ENCODE measurements at places on chromosomes 4 and X.

- DNase-seq: no peak
These were observed 9.9 kb downstream of the FHL1 start for GRCh38 chrX:136157187-136157586.

GRCh38 chr4:124449881-124450280 is 262.7 kb downstream of the ANKRD50 start:
- no peak for DNase-seq

GRCh38 chr4:3658530-3658913 is 107.7 kb upstream of the ADRA2C start:
- no peak for DNase-seq

DNA sequence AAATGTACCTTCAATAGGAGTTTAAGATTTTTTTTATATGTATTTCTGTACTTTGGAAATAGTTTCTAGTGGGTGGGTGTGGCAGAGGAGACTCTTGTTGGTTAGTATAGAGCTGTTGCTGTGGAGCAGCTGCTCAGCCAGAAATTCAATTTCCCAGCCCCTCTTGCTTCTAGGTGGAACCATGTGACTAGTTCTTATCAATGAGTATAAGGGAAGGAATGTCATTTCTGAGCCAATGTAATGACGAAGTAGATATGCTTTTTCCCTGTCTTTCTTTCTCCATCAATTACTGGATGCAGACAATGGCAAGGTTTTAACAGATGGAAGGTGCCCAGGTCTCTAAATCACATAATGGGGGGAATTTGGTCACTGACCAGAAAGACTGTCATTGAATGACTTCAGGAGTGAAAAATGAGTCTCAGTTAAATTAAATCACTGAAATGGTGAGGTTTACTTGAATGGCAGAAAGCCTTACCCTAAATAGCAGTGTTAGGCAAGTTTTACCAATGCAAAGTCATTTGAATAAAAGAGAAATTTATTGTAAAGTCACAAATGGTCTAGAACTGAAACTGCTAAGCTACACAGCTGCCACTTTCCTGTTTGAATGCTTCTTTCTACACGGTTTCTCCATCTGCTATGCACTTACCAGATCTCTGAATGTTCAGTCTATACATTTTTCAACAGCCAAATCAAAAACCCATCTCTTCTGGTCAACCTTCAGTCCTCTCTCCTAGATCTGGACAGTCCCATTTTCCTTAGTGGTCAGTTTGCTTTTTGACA is 795.4 kb upstream of the MAGEB2 start:
- DNase-seq: no peak

GRCh38 chrX:25011589-25012432 is 4.0 kb downstream of the ARX start:
- no peak for DNase-seq

- no peak for DNase-seq
These were observed 65.5 kb downstream of the WFS1 start for GRCh38 chr4:6335040-6335590.

DNA sequence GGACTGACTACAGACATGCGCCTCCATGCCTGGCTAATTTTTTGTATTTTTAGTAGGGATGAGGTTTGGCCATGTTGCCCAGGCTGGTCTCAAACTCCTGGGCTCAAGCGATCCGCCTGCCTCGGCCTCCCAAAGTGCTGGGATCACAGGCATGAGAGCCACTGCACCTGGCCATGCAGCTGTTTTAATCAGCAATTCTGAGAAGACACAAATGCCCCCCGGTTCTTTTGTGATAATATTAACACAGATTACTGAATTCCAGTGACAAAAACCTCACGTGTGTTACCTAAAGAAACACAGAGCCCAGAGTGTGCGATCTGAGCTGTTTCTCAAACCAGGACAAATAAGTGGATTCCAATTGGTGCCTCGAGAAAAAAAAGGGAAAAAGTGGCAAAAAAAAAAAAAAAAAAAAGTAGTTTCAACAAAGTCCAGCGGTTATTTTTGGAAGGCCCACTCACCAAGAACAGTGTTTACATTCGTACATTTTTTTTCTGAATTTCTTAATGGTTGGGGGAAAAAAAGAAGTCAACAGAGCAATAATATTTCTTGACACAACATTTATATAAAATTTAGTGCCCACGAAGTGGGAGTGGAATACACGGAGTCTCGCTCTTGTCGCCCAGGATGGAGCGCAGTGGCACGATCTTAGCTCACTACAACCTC is 17.2 kb downstream of the DHRSX start:
- DNase-seq: no peak

- no peak for DNase-seq
These were observed 31.3 kb downstream of the SUPT20HL2 start for GRCh38 chrX:24282381-24283126.

DNA sequence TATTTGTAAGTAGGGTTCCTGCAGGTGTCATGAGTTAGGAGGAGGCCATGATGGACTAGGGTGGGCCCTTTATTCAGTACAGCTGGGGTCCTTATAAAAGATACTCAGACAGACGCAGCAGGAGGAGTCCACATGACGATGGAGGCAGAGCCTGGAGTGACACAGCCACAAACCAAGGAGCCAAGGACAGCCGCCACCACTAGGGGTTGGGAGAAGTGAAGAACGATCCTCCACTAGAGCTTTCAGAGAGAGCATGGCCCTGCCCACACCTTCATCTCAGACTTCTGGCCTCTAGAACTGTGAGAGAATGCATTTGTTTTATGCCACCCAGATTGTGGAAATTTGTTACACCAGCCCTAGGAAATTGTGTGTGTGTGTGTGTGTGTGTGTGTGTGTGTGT is 31.1 kb downstream of the JAKMIP1 start:
- DNase-seq: no peak

DNA sequence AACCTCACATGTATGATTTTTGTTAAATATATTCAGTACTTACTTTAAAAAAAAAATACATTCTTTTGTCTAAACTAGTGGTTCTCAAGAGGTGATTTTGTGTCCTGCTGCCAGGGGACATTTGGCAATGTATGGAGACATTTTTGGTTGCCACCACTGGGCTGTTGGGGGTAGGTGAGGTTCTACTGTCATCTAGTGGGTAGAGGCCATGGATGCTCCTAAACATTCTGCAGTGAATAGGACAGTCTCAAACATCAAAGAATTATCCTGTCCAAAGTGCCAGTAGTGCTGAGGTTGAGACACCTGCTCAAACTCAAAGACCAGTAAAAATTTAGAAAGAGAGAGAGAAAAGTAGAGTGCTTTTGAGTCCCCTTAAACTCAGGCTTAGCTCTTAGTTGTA is 32.9 kb upstream of the PGM2 start:
- DNase-seq: no peak

- no peak for DNase-seq
These were observed 278.7 kb downstream of the RCHY1 start for GRCh38 chr4:75235359-75235951.

DNA sequence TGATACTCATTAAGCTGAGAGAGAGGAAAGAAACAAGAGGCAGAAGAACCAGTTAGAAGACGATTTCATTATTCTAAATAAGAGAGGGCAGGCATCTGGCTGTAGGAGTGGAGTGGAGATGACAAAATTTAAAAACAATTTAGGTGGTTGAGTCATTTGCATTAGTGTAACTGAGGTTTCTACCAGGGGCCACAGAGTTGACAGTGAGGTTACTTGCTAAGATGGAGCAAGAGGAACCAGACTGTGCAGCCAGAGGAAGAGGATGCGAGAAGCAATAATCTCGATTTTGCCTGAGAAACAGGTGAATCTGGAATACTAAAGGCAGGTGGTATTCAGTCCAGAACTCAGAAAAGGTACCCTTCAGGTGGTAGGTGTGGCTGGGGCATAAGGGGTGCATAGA is 491.9 kb downstream of the MID1IP1 start:
- no peak for DNase-seq

DNA sequence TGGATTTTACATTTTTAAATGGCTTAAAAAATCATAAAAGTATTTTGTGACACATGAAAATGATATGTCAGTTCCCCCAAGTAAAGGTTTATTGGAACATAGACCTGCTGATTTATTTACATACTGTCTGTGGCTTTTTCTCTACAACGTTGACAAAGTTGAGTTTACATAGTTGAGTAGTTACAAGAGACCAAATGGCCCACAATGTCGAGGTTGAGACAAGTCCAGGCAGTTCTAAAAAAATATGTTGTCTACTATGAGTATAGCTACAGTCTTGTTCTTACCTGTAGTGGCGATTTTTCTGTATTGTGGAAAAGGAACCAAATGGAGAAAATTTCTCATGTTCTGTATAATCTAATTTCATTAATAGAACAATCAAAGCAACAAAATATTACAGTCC is 163.2 kb downstream of the FRAS1 start:
- DNase-seq: no peak

DNA sequence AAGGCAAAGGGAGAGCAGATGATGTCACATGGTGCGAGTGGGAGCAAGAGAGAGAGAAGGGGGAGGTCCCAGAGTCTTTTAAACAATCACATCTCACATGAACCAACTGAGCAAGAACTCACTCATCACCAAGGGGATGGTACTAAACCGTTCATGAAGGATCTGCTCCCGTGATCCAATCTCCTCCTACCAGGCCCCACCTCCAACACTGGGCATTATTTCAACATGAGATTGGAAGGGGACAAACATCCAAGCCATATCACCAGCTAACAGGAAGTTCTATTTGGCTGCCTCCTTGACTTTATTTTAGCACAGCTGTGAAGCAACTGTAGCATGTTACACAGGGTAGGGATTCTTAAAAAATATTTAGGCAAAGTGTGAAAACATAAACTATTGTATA is 102.5 kb downstream of the DDIT4L start:
- DNase-seq: no peak

DNA sequence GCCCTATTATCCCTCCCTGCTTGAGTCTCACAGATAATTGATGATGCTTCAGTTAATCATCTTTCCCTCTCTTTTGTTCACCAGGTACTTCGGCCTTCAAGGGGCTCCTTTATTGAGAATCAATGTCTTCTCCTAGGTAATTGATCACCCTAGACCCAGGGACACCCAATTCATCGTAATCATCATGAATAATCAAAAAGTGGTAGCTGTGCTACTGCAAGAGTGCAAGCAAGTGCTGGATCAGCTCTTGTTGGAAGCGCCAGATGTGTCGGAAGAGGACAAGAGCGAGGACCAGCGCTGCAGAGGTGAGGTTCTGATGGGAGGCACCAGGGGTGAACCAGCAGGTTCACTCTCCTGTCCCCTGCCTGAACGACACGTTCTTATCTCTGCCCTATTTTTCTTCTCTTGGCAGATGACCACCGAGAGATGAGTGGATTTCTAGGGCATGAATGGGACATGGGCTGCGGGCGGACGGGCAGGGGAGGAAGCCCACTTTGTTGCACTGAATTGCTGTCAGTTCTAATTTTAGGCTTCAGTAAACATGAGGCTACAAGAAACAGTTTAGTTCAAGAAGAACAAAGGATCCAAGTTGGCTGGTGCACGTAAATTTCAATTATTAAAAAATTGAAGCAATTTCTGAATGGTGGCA is 80.5 kb downstream of the ALPK1 start:
- no peak for DNase-seq

DNA sequence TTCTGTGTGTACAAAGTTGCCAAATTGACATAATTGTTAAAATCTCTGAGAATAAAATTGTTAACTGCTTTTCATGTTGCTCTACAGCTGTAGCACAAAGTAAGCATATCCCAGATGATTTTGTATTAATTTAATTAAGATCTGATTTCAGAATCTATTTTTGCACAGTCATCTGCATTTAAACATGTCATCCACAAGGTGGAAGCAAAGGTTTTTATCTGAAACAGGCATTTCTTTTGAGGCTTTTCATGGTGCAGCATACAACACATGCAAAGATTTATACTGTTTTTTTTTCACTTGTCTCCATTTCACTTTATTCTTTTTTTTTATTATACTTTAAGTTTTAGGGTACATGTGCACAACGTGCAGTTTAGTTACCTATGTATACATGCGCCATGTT is 51.2 kb downstream of the GC start:
- DNase-seq: no peak

GRCh38 chr4:146398896-146399445 is 122.8 kb downstream of the SLC10A7 start:
- DNase-seq: no peak

GRCh38 chrX:110188701-110189558 is 129.0 kb downstream of the AMMECR1 start:
- DNase-seq: no peak

DNA sequence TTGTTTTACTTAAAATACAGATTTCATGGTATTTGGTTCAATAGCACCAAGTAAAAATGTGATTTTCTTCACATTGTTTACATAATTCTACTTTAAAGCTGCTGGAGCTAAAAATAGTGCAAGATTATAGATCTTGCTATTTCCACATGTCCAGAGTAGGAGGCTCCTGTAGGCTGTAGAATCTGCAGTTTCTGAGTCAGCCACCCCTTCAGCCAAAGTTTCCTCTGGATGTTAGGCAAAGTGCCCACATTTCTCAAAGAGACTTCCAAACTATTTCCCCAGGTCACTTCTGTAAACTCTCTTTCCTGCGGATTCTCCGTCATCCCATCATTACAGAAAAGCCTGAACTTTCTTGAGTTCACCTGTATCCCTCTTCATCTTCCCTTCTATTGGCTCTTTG is 342.5 kb upstream of the FSTL5 start:
- no peak for DNase-seq

- DNase-seq: no peak
These were observed 238.6 kb downstream of the RAPGEF2 start for GRCh38 chr4:159341522-159341921.

- no peak for DNase-seq
These were observed 81.8 kb upstream of the WDR1 start for GRCh38 chr4:10198365-10198764.

- no peak for DNase-seq
These were observed 52.2 kb downstream of the SNCA start for GRCh38 chr4:89784686-89785231.

- no peak for DNase-seq
These were observed 20.1 kb downstream of the C4orf36 start for GRCh38 chr4:86872135-86872534.

GRCh38 chr4:170022211-170022610 is 4.0 kb downstream of the MFAP3L start:
- DNase-seq: no peak

DNA sequence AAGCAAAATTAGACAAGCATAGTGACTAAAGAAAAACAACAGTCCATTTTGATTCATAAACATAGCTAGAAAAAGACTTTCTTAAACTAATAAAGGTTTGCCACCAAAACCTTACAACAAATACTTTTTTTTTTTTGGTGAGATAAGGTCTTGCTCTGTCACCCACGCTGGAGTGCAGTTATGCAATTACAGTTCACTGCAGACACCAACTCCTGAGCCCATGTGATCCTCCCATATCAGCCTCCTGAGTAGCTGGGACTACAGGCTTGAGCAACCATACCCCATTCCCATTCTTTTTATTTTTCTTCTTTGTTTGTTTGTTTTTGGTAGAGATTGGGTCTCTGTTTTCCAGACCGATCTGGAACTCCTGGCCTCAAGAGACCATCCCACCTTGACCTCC is 247.2 kb upstream of the ADGRL3 start:
- DNase-seq: no peak

DNA sequence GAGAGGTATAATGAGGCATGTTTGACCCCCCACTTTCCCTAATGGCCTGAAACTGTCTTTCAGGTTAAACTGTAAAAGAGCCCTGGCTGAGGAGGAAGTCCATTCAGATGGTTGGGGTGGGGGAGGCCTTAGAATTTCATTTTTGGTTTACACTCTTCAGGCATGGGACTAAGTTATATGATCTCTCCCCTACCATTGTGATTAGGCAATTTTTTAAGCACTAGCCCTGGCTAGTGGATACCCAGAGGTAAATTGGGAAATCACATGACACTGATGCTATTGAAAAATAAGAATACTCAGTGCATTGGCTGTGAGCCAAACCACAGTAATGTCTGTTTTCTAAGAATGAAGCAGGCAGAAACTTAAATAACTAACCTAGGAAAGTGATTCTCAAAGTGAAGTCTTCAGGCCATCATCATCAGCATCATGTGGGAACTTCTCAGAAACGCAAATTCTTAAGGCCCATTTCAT is 149.7 kb downstream of the RRAGB start:
- DNase-seq: no peak

All from adrenal gland (tissue), 19 donors.